ENCODE measurements at places on chromosomes 6 and 20. TPM values are rescaled to one million over a fixed set of nuclear protein-coding genes. Genes with fewer than 3 reads are reported as not detected.

GRCh38 chr20:63850689-63851547 lies 10.4 kb upstream of the ABHD16B start:
- no peak overlapping the region for H3K27ac ChIP-seq
- DNase-seq, result no peak
- no peak overlapping the region for H3K4me3 ChIP-seq
- H3K4me1 ChIP-seq, result peaks cover 7% of the 10 kb centered on the region

DNA sequence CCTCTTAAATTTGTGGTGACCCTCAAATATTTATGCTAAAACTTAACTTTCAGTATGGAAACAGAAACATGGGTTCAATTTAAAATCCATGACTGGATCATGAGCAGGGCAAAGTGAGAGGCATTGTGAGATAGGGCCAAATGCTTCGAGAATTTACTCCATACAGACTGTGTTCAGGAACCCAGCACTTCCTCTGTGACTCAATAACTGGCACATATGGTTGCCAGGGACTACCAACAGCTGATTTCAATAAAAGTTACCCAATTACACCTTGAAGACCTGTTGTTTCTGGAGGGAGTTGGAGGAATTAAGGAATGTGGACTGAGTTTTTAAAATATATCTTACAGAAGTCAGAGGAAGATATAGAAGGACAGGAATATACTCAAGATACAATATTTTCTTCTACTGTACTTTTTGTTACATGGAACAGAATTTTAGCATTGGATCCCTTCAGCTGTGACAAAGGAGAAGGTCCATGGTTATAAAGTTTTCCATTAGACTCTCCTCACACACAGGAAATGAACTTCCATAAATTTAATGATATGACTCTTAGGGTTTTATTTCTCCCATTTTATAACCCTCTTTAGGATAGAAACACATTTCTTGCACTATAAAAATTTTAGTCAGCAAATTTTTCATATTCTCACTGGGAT lies 258.5 kb downstream of the KHDC1L start:
- peaks cover 4% of the 10 kb centered on the region for H3K4me1 ChIP-seq
- no peaks in the 10 kb centered on the region for H3K27me3 ChIP-seq
- no peak overlapping the region for H3K4me3 ChIP-seq

DNA sequence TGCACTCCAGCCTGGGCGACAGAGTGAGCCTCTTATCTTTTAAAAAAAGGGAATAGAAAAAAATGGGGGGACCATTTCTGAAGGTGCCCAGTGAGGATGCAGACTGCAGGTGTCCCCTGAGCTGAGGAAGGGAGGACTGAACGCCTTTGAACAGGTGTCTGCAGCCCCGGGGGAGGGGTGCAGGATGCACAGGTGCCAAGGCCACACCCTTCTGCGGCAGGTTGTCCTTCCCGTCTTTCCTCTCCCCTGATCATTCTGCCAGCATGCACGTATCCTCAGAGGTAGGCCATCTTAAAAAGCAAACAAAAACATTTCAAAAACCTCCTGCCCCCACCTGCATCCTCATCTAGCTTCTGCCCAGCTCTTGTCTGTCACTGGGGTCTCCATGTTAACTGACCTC lies 101.3 kb downstream of the MTHFD1L start:
- H3K36me3 ChIP-seq, result peaks cover 50% of the 10 kb centered on the region
- no peak for DNase-seq
- H3K27me3 ChIP-seq, result no peaks in the 10 kb centered on the region
- no peak overlapping the region for H3K27ac ChIP-seq

GRCh38 chr6:14711056-14711703 lies 534.7 kb upstream of the JARID2 start:
- no peaks in the 10 kb centered on the region for H3K36me3 ChIP-seq
- DNase-seq, result no peak
- peaks cover 3% of the 10 kb centered on the region for H3K4me1 ChIP-seq
- no peaks in the 10 kb centered on the region for H3K27me3 ChIP-seq

The EGFL8 gene
- 9.4 TPM for total RNA-seq

The CGA gene
- not detected for total RNA-seq

The LGSN gene
- total RNA-seq, result not detected

Data from ascending aorta (tissue), 2 donors.